ENCODE measurements at places on chromosomes 3 and 15.

GRCh38 chr15:25436707-25437106 is 2.1 kb downstream of the UBE3A start:
- DNase-seq: peak; percentile 1

- DNase-seq: no peak
Measured at GRCh38 chr15:46461416-46461815, 826.6 kb downstream of the SQOR start.

GRCh38 chr3:39322936-39323335 is 6.6 kb upstream of the CCR8 start:
- DNase-seq: no peak

- peak; percentile 21 for DNase-seq
Measured at GRCh38 chr3:158696618-158697017, 24.2 kb upstream of the LXN start.

GRCh38 chr3:132292042-132292441 is 25.2 kb upstream of the ACP3 start:
- DNase-seq: no peak

DNA sequence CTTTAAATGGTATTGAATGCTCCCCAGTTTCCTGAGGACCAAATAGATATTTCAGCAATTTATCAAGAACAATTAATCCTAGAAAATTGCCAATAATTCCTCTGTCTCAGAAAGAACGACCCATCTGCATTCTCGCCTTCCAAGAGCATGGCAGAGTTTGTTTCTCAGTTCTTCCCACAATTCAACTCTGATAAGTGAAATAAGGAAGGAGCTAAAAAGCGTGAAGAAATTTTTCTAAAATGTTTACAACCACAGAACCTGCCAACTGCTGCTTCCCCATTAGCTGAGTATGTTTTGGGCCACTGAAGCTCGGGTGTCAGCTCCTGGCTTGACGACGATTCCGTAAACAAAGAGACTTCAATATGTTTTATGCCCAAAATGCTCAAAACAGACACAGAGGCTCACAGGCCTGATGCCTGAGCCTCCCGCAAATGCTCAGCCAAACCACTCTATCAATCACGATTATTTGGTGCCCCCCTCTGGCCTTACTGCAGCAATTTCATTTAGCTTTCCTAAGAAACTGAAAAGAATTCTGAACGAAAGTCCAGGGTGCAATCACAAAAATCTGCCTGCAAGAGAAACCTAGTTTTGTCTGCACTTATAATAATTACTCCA is 259.2 kb upstream of the CCDC54 start:
- DNase-seq: peak; percentile 56

- no peak for DNase-seq
Measured at GRCh38 chr15:100372739-100373119, 31.0 kb upstream of the ADAMTS17 start.

DNA sequence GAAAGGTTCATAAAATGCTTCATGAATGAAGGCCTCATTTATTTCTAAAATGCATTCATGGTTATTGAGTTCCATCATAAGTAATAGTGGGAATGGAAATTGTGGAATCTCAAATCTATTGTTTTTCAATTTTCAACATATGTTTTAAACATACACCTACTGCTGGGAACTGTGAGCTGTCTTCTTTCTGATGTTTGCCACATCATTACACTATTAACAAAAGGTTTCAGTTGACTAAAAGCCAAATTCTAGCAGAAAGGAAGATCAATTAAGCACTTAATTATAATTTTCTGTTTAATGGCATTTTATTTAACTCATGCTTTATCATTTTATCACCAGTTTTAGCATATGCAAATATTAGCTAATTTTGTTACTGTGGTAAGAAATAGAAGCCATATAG is 13.8 kb upstream of the TBC1D23 start:
- no peak for DNase-seq

- peak; percentile 79 for DNase-seq
Measured at GRCh38 chr3:111509308-111509707, 32.7 kb upstream of the CD96 start.

DNA sequence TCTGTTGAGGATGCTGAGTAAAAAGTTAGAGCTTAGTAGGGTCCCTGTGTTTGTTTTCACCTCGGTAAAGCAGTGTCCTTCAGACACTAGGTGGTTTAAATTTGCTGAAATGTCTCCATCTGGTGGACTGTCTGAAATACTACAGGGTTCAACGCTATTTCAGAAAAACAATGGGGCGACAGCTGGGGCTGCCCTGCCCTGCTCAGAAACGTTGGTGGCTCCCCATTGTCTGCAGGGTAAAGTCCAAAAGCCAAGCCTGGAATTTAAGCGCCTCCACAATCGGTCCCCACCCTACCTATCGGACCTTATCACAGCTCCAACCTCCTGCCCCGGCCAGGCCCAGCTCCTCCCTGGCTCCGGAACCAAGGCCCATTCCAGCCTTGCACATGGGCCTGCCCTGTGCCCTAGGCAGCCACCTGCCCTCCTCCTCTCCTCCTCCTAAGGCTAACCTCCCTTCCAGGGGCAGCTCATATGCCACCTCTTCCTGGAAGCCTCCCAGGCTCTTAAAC is 4.3 kb upstream of the TSEN2 start:
- DNase-seq: peak; percentile 42

Data from DMS53 (cell line).